LHCN-M2 (cell line): ENCODE measurements at places on chromosomes 2 and 18.
A peak's percentile ranks its signal among the peaks of the same experiment; 100 is the strongest.

DNA sequence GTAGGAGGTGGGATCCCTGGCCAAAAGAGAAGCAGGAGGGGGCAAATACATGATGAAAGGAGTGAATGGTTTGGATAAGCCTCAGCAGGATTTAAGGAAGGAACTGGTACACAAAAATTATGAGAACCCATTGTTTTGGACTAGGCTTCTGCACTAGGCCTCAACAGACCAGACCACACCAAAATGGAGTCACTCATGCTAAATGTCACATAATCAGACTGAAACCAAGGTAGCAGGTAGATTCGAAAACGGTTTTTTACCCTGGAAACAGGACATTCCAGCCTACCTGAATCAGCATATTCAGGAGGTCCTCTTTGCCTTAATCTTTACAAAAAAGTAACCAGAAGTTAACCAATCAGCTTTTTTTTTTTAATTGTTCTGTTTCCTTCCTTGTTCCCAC lies 49.4 kb upstream of the CDCA7 start:
- no peak for DNase-seq

- peak; percentile 64 for DNase-seq
Observed at GRCh38 chr2:43605079-43605655, 9.3 kb upstream of the THADA start.

DNA sequence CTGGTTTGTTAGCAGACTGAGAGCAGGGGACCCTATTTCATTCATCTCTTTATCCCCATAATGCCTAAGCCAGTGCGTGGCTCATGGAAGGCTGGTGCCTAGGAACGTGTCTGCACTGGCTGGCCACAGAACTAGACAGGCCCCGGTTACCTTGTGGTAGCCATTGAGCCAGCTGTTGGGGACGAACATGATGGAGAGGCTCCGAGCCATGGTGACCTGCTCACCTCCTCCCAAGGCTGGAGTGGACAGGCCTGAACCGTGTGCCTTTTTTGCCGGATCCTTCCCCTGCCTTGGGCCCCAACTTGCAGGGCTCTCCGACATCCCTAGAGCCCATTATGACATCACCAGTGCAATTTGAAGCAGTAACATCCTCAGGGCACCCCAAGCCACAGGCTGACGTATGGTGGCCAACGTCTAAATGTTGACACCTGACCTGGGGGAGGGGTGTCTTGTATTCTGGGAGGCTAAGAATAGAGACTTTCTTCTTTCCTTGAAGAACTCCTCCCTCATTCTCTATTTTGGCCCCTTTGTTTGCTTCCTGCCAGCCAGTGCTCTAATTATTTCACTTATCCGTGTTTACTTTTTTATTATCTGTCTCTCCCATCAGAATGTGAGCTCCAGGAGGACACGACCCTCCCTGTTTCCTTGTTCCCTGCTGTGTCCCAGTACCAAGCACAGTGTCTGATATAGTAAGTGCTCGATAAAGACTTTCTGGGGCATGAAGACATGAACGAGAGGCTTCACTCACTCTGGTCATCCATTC lies 12.2 kb upstream of the DNPEP start:
- DNase-seq, result no peak

GRCh38 chr18:57785751-57786437 lies 17.2 kb downstream of the ATP8B1 start:
- DNase-seq, result no peak

DNA sequence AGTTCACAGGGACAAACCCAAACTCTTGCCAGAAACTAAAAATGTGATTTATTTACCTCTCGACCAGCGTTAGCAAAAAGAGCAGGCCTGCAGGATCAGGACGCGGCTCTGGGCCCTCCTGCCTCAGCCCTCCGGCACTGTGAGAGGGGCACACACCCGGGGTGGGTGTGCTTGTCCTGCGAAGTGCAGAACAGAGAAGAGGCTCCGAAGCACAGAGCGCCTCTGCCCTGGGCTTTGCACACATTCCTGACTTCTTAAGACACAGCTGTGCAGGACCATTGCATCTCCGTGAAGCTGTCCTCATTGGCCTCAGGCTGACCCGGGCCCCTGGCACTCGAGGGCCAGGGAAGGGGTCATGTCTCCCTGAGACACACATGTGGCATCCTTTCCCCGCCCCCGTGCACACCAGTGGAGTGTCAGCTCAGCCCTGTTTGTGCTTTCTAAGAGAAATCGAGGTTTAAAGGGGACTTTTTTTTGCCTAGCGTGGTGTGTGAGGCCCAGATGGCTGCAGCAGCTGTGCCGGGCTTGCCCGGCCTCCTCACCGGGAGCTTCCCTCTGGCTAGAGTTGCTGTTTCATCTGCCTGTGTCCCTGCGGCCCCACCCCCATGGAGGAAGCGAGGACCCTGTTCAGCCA lies 9.9 kb upstream of the NFATC1 start:
- no peak for DNase-seq

GRCh38 chr2:25920336-25920735 lies 42.0 kb upstream of the ASXL2 start:
- DNase-seq, result peak; percentile 45

DNA sequence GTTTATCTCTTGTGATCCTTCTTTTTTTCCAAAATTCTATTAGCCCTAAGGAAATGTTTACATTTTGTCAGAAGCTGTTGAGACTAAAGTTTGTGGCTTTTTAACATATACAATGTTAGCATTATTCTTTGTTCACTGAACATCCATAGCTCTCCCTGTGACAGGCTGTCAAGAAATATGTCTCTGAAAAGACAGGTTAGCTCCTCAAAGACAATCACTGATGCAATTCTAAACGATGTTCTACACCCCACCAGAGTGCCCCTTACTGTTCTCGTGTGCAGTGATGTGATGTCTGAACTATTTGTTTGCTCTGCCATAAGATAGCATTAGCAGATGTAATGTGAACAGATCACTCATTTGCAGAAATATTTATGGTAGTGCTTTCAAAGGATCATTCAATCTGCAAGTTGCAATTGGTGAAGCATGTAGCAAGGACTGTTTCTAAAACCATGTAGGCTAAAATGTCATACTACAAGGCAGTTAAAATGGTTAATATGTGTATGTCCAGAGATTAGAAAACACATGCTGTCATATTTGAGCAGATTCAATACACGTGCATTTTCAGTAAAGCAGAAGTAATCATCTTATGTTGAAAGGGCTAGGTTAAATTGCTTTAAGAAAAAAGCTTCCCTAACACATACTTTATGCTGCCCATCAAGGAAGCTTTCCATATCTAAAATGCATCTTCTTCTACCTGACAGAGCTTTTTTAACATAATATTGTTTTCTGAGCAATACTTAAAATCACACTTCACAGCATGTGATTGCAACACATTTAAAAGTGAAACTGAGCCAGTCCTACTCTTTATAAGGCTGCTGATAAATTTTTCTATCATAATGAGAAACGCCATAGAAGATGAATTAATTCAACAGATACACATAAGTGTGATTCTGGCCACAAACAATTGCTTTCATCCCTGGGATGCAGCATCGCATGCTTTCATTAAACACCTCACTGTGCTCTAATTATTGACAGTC lies 285.7 kb upstream of the UBE2E3 start:
- DNase-seq, result no peak

DNA sequence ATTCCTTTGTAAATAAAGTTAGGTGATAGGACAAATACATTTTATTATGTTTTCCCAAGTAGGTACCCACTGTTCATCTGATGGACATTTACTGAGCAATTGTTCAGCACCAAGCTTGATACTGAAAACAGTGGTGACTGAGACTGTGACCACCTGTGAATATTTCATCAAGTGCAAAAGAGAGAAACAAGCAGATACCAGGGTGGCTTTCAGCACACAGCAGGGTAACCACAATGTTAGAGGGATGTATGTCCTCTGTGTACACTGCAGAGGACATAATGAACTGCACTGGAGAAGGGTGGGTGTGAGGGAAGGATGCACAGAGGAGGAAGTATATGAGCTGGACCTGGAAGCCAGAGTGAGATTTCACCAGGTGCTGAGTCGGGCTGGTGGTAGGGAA lies 411.8 kb downstream of the RAD51AP2 start:
- DNase-seq, result no peak

DNA sequence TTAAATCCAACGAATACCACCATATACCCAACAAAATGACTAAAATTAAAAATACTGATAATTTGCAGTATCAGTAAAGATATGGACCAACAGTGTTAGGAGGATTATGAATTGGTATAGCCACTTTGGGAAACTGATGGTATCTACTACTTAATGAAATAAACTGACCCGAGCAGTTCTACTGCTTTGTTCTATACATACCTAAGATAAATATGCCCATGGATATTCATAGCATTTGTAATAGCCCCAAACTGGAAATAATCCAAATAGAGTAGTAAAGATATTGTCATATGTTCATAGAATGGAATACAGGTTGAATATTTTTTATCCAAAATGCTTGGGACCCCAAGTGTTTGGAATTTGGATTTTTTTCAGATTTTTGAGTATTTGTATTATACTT lies 20.7 kb downstream of the PPP1CB start:
- DNase-seq, result no peak
